Stimulated activated CD4-positive, alpha-beta T cell treated with anti-CD3 and anti-CD28 coated beads, Interleukin-1b, Interleukin-23, amount 100 ng/mL, for 1 hour (primary cell): ENCODE measurements at places on chromosomes 3 and 15.

DNA sequence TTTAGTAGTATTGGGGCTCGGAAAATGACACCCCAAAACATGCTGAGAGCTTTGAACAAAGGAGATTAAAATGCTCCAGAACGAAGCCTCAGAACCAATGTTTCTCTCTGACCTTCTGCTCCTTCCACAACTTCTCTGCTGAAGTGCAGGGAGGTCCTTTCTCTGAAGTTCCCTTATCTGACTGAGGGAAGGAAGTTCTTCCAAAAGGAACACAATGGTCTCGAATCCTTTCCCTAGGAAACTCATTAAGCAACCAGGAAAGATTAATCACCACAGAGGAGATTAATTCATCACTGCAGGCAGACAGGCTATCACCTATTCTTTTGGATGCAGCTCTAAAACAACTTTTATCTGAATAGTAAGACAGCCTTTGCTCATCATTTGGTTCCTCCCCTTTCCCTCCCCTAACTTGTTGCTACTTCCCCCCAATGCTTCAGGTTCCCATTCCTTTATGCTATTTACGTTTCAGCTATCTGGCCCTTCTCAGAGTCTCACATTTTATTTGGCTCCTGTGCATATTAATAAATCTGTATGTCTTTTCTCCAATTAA lies 18.2 kb upstream of the WDR49 start:
- no peak for DNase-seq

- no peak for DNase-seq
Observed at GRCh38 chr3:177231242-177231641, 34.0 kb upstream of the TBL1XR1 start.

DNA sequence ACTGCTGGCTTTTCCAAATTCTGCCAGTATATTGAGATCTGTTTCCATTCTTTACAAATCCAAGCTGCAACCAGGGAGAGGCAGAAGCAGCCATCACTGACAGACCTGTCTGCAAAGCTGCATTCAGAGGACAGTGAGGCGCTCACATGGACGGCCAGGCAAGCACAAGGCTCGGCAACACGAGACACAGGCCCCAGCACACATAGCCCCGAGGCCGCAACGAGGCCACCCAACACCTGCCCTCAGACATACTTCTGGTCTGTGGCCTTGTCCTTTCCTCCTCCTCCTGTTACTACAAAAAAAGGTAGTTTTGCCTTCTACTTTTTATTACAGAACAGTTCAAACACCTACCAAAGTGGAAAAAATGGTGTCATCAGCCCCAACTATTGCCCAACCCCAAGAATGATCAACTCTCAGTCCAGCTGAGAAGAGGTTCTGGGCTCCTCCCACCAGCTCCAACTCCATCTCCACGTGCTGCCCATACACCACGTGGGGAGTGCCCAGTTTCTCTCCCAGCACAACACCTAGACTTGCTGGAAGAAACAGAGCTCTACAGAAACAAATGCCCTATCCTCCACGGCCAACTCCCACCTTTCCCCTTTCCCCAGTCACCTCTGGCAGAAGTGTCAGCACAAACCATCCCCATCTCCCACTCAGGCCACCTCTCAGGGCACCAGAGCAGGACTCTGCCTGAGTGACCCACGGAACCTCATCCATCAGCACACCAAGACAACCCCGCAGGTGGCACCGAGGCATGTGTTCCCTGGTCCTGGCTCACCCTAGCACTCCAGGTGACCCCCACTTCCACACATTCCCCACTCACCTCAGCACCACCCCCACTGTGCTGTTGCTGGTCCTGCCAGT lies 7.4 kb downstream of the ZXDC start:
- DNase-seq, result no peak

DNA sequence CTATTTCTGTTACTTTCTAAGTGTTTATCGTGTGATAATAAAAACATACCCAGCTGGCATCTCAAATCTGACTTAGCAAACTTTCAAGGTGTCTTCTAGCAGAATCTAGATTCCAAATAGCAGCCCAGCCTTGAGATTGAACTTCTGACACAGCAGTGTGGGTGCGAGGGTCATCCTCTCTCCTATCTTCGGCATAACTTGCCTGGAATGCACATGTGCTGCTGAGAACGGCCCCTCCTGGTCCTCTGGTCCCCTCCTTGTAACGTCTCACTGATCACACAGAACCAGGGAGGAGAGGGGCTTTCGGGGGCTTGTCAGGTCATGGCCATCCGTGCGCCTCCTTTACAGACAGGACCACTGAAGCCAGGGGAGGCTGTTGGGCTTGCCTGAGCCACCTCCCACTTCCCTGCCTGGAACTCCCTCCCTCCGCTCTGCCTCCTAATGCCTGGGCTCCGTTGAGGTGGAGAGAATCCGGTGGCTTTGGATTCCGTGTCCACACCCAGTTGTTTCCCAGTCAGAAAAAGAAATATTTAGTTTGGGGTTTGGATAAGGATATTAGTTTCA lies 344.4 kb upstream of the C2CD4B start:
- no peak for DNase-seq

DNA sequence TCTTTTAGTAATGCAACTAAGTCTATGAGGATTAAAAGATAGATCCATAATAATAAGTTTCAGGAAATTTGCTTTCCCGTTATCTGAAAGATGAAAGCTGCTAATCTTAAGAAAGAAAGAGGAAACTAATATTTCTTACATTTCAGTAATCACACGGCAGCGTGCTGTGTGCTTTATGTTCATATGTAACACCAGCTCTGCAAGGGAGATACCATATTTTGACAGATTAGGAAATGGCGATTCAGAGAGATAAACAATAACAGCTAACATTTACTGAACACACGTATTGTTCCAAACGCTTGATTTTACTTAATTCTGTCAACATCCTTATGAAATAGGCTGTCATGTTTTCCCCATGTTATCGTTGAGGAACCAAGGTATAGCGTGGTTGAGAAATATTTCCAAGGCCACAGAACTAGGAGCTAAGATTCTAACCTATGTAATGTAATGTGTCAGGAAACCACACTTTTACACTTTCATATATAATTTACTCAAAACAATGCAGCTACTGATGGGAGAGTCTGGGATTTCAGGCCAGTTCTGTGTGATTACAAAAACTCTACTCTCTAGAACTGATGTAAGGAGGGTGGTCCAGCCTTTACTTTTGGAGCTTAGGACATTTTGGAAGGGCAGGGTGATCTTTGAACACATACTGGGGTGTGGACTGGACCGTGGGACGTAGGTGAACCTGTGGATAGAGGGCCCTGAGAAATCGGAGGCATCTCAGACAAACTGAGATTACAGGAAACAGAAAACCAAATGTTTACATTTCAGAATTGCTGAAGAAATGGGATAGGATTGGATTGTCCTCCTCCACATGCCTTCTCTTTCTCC lies 100.6 kb downstream of the IL1RAP start:
- no peak for DNase-seq
